ENCODE measurements at places on chromosomes 2 and 18.

- DNase-seq, result peak; percentile 72
Observed at GRCh38 chr18:48529796-48530195, 9.0 kb upstream of the CTIF start.

DNA sequence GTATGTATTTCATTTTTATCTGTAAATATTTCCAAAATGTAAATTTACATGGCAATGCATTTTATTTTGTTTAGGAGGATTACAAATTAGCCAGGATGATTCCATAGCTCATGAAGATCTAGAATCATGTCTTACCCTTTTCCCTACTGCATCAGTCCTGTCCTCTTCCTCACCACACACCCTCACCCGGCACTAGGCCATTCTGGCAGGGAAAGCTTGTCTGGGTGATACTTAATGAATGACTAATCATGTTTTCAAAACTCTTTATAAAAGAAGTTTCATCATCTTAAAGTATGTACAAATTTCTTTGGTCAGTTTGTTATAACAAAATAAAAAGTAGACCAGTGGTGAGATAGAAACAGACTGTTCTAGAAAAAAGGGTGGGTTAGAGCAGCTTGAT, 283.3 kb upstream of the VWC2L start:
- peak; percentile 37 for DNase-seq

GRCh38 chr18:48417985-48418384, 8.8 kb upstream of the ZBTB7C start:
- peak; percentile 31 for DNase-seq

DNA sequence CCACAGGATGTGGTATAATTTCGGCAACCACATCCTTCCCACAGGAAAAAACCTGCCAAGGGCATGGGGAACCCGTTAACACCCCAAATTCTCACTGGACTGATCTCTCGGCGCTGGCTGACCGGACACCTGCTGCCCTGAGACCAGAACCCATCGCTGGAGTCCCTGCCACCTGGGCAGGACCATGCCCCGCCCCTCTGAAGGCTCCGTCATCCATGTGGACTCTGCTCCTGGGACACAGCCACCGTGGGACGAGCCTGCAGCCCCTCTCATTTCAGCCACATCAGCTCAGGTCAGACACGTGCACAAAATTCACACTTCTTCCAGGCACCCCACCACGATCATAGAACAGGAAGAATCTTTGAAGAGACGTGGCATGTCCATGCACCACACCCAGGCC, 108.2 kb downstream of the ZNF516 start:
- no peak for DNase-seq

GRCh38 chr2:21043744-21044532, at the start of gene APOB:
APOB (minus strand) TSS chr2:21044073; CDS start chr2:21043945, 128 bp downstream.
- DNase-seq, result no peak

- DNase-seq, result no peak
Observed at GRCh38 chr2:30639836-30640235, 167.4 kb downstream of the CAPN13 start.

DNA sequence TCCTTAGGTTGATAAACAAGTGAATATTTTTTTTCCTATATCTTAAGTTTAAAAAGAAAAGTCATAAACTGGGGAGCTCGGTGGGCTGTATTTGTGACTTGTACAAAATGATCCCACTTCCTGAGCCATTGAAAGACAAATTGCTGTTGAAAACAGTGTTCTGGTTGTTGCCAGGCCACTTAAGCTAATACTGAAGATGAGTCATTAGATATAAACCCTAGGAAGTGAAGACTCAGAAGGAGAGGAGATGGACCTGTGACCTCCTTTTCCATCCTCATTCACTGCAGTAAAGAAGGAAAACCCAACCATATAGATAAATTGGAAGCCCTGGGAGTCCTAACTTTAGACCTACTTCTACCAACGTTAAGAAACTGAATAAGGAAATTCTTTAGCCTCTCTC, 46.2 kb upstream of the SERPINE2 start:
- peak; percentile 89 for DNase-seq

GRCh38 chr2:9753665-9754531, 89.4 kb upstream of the TAF1B start:
- DNase-seq, result no peak

GRCh38 chr2:71943238-71944182, 204.2 kb downstream of the CYP26B1 start:
- no peak for DNase-seq

GRCh38 chr2:221426929-221427328, 145.2 kb downstream of the EPHA4 start:
- no peak for DNase-seq

DNA sequence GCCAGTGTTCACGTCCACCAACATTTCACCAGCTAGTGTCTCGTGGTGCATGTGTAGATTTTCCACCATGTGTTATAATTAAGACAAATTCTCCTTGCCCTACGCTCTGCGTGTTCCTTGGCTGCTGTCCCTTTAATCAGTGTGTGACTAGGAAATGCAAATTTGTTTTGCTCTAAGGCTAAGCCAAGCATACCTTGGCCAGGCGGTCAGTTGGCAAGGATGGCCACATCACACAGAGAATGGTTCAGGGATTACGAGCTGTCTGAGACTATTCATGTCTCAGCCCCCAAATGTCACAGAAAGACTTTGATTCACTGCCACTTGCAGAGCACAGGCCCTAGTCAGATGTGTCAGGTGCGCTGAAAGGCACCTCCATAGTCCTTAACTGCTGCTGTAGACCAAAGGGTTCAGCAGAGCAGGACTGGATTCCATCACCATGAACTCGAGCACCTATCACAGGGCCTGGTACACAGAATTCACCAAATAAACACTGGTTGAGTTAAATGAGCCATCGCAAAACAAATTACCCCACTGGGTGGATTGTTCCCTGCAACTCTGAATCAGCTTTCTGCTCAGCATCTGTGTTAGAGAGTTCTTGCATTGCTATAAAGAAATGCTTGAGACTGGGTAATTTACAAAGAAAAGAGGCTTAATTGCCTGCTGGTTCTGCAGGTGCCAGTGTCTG, 128.4 kb downstream of the CABLES1 start:
- DNase-seq, result no peak

- no peak for DNase-seq
Observed at GRCh38 chr2:241010531-241011295, 12.3 kb downstream of the SNED1 start.

DNA sequence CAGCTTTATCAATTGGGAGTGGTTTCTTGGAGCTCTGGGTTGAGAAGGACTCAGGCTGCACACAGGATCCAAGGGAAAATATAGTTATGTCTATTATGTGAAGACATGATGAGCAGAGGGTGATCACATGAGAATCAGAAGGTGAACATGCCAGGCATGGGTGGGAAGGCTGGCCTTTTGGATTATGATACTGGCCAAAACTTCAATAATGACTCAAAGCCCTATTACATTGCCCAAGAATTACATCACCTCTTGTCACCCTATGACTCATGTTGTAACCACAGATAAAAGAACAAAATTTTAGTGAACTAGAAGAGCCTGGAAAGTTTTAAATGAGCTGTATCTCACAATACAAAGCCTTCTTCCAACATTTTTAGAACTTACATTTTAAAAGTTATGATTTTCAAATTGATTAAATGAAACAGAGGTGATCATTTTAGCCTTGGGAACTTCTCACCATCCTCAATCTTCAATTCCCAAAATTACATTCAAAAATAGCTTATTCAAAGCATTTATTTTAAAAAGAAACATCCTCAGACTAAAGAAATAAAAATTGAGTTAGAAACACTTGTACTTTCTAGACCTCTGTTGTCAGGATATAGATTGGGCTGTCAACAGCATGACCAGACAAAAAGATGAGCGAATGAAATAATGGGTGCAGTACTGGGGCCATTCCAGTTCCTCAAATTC, 428.3 kb downstream of the MBD2 start:
- DNase-seq, result peak; percentile 90

- DNase-seq, result no peak
Observed at GRCh38 chr2:45172760-45173392, 163.6 kb upstream of the SIX2 start.

DNA sequence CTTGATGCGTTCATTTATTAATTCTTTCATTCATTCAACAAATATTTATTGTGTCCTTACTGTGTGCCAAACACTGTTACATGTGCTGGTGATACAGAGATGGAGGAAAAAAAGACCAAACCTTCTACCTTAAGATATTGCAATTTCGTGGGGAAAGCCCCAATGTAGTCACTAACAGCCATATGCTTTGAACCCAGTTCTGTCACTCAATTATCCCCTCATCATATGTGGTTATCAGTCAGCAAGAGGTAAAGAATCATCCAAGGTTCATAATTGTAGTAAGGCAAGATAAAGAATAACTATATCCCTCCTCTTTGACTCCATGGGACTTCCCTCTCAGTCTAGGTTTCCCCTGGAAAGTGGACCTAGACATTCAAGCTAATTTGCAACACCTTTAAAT, 1185.6 kb upstream of the CELF4 start:
- DNase-seq, result no peak

- DNase-seq, result peak; percentile 87
Observed at GRCh38 chr2:12702168-12703121, 14.3 kb upstream of the TRIB2 start.

GRCh38 chr2:28338046-28338817, 54.4 kb upstream of the FOSL2 start:
- DNase-seq, result no peak

DNA sequence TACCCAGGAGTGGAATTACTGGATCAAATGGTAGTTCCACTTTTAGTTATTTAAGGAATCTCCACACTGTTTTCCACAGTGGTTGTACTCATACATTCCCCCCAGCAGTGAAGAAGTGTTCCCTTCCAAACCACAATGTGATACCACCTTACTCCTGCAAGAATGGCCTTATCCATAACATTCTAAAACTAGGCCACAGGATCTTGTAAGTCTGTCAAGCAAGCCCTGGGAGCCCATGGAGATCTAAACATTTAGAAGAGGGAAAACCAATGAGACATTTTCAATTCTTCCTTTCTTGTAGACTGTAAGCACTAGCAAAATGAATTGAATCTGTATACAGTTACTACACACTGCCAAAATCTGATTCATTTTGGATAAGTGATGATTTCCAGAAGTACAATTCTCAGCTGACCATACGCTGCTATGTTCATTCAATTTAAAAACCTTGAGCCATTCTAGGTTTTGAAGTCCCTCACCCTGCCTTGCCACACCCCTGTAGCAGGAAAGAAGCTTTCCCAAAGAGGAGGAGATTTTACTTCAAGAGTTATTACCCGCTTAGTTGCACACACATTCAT, 149.1 kb downstream of the SLC8A1 start:
- no peak for DNase-seq

DNA sequence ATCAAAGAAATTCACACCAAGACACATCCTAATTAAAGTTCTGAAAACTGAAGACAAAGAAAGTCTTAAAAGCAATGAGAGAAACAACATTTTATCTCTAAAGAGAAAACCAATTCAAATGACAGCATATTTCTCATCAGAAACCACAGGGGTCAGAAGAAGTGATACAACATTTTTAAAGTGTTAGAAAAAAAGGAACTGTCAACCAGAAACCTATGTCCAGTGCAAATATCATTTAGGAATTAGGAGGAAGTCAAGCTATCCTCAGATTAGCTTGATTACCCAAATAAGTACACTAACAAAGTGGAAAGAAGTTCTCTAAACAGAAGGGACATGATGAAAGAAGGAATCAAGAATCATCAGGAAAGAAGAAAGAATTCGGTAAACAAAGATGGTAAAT, 59.5 kb upstream of the BCL2L11 start:
- no peak for DNase-seq

DNA sequence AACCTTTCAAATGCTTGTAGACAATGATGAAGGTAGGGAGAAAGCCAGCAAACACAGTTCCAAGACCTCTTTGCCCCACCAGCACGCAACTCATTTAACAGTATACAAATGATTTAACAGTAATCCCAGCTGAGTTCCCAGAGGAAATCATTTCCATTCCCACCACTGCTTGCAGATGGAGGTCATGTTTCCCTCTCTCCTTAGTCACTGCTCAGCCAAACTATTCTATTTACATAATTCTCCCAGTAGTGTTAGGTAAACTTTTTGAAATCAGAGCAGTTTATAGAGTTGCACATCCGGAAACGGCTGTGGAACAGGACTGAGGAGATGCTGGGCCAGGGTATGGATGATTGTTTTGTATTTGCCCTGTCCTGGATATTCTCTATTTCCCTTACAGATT, 328.5 kb downstream of the FIGN start:
- peak; percentile 27 for DNase-seq

- DNase-seq, result peak; percentile 11
Observed at GRCh38 chr2:104919127-104919526, 65.2 kb downstream of the POU3F3 start.

DNA sequence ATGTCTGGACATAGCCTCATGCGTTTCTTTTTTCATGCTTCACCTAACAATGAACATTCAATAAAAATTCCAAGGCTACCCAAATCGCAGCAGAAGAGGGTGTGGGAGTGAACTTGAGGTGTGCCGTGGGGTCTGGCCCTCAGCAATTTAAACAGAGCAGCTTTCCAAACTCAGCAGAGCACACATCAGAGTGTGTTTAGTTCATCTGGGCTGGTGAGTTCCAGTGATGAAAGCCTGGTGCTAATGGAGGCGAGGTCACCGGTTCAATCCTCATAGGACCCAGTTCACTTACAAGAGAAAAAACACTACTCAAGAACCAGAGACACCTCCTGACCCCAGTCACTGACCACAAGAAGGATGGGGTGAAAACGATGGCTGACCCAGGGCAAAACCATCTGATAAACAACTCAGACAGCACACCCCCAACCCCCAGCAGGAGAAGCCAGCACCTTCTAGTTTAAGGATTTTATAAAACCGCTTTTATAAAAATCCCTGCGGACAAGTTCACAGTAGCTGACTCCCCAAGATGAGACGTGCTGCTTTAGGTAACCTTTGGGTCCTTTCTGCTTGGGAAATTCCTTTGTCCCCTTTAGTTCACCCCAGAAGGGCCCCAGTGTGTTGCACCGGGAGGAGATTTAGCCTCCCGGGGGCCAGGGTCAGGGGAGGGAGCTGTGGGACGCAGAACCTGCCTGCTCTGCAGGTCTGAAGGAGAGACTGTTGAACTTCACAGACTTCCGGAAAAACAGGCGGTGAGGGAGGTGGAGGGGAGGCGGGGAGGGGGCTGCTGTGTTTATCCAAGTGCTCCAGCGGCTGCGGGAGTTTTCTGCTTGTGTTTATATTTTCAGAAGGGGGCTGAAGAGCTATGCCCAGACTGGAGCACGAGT, 152.7 kb upstream of the SOX11 start:
- no peak for DNase-seq

GRCh38 chr2:189249171-189249570, 69.6 kb upstream of the COL5A2 start:
- DNase-seq, result no peak

DNA sequence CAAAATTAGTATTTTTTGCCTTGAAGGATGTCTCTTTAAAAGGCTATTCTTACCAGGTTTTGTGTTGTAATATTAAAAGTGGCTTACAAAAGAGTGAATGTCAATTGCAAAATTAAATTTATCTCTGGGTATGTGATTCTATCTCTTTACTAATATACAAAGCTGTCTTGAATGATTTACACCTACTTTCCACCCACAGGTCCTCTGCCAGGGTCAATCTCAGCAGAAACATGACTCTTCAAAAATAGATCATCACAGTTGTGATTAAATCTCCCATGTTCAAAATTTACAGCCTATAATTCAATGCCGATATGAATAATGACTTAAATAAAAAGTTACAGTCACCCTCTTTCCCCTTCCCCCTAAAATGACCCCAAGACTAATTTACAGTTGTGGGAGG, 78.8 kb downstream of the SLC8A1 start:
- no peak for DNase-seq

GRCh38 chr2:215460682-215461382, 25.0 kb upstream of the FN1 start:
- peak; percentile 69 for DNase-seq
